Camera-type eye (tissue), 1 donor: ENCODE measurements at places on chromosomes 7 and 10. TPM values are rescaled to one million over a fixed set of nuclear protein-coding genes. Genes with fewer than 3 reads are reported as not detected.

The VSIR gene
- 15.4 TPM for total RNA-seq

The CCDC172 gene
- total RNA-seq, result not detected

The SLC39A12 gene
- 18.0 TPM for total RNA-seq

The C10orf143 gene
- total RNA-seq, result 0.71 TPM

The GPR85 gene
- total RNA-seq, result 26.8 TPM

The VSTM4 gene
- total RNA-seq, result 30.1 TPM

The SFMBT2 gene
- 18.4 TPM for total RNA-seq

The TAS2R40 gene
- total RNA-seq, result not detected

The LIPA gene
- 34.4 TPM for total RNA-seq

The NXPH1 gene
- total RNA-seq, result 1.6 TPM

The AKR1C1 gene
- 10.5 TPM for total RNA-seq

The GPR141 gene
- 1.9 TPM for total RNA-seq

The SCART1 gene
- 2.9 TPM for total RNA-seq
